Activated effector memory CD4-positive, alpha-beta T cell treated with anti-CD3 and anti-CD28 coated beads, Interleukin-2, amount 50 U/mL, for 16 hours (primary cell): ENCODE measurements at places on chromosomes 12 and 14.

- no peak for DNase-seq
Observed at GRCh38 chr12:104154806-104155205, 16.8 kb upstream of the NFYB start.

DNA sequence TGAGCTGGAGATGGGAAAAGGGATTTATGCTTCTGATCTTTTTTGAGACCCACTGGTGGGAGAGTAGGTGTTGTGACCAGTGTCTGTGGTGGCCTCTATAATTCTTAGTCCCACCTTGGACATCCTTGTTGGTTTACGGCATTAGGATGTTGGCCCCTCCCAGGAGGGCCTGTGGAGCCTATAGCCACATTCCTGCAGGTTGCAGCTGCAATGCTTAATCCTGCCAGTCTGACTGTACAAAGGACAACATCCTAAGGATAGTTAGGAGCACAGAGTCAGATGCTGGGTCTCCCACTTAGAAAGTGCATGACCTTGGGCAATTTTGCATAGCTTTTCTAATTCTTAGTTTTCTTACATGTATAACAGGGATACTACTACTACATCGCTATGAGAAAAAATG is 150.9 kb upstream of the SLC38A2 start:
- DNase-seq = no peak

DNA sequence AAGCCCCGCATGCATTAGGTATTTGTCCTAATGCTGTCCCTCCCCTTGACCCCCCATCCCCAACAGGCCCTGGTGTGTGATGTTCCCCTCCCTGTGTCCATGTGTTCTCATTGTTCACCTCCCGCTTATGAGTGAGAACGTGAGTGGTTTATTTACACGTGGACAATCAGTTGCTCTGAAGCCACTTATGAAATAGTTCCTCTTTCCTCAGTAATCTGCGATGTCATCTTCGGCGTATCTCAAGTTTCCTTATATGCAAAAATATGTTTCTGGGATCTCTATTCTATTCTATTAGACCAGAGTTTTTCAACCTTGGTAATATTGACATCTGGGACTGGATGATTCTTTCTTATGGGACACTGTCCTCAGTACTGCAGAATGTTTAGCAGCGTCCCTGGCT is 56.0 kb upstream of the DCD start:
- no peak for DNase-seq

GRCh38 chr14:29601616-29602015 is 326.0 kb downstream of the PRKD1 start:
- no peak for DNase-seq

DNA sequence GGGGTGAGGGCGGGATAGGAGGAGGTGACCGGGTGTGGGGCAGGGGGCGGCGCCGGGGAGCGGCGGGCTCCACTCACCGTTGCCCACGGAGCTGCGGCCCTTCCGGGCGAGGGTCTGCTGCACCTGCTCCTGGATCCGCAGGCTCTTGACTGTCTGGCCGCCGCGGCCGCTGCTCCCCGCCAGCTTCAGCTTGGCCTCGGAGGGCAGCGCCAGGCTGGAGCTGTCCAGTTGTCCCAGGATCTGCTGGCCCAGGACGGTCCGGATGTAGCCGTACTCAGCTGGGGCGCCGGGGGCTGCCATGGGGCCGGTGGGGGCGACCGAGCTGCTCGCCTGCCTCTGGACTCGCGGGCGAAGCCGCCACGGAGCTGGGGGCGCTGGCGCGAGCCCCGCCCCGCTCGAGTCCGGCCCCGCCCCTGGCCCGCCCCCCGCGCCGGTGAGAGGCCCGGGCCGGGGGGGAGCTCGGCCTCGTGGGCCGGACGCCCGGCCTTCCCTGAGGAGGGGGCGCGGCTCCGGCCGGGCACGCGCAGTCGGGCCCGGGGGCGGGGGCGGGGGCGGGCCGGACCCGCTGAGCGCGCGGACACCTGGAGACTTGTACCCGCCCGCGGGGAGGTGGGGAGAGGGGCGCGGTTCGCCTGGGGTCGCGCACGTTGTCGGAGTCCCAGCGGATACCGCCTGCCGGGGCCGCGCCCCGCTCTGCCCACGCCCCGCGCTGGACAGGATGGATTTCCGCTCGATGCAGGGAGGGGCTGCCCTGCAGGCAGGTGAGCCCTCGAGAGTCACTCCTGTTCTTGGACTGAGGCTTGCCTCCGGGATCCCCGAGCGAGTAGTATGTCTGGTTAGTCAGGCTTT is at the start of gene PKP2:
PKP2 (minus strand) TSS at position 346 of the 849 bp plus-strand sequence; CDS start at position 300, 46 bp downstream.
- DNase-seq = no peak

GRCh38 chr12:110345176-110345661 is 58.3 kb downstream of the ANAPC7 start:
- peak; percentile 28 for DNase-seq
